ENCODE measurements at places on chromosomes 4 and X. TPM values are rescaled to one million over a fixed set of nuclear protein-coding genes. Genes with fewer than 3 reads are reported as not detected.

GLA gene
- 9.6 TPM for polyA plus RNA-seq

- H3K4me3 ChIP-seq: no peak overlapping the region
- H3K27me3 ChIP-seq: no peaks in the 10 kb centered on the region
- H3K4me1 ChIP-seq: no peaks in the 10 kb centered on the region
- DNase-seq: no peak
- H3K27ac ChIP-seq: no peak overlapping the region
Observed at GRCh38 chrX:149871433-149871832, 9.6 kb upstream of the MAGEA8 start.

GRCh38 chrX:24482823-24483415 lies 17.8 kb downstream of the PDK3 start:
- H3K4me3 ChIP-seq: no peak overlapping the region
- no peak for DNase-seq
- H3K36me3 ChIP-seq: no peaks in the 10 kb centered on the region
- peak overlapping the region; percentile 15 for H3K27ac ChIP-seq

ZFYVE28 gene
- polyA plus RNA-seq: 16.2 TPM

ADH7 gene
- polyA plus RNA-seq: not detected

MTMR8 gene
- polyA plus RNA-seq: 4.7 TPM
